Omental fat pad (tissue), 4 donors: ENCODE measurements at places on chromosomes 1 and 21.

GRCh38 chr1:41766041-41766440 lies 152.7 kb downstream of the HIVEP3 start:
- DNase-seq: no peak

DNA sequence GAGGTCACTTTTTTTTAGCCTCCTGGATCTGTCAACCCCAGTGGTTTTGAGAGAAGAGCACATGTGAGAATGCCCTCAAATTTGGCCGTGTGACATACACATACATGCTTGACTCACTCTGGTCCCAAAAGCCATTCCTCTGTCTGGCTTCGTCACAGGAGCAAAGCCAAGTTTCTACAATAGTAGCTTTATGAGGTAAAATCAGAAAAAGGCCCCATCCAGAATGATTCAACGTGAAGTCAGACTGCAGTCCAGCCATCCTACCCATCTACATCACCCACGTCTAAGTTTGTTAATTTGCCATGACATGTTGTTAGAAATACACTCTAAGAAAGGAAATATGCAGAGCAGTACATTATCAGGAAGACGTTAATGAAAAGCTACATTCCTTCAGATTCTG lies 245.2 kb downstream of the SDCCAG8 start:
- DNase-seq: no peak

GRCh38 chr1:8241417-8242014 lies 76.4 kb upstream of the SLC45A1 start:
- DNase-seq: no peak

DNA sequence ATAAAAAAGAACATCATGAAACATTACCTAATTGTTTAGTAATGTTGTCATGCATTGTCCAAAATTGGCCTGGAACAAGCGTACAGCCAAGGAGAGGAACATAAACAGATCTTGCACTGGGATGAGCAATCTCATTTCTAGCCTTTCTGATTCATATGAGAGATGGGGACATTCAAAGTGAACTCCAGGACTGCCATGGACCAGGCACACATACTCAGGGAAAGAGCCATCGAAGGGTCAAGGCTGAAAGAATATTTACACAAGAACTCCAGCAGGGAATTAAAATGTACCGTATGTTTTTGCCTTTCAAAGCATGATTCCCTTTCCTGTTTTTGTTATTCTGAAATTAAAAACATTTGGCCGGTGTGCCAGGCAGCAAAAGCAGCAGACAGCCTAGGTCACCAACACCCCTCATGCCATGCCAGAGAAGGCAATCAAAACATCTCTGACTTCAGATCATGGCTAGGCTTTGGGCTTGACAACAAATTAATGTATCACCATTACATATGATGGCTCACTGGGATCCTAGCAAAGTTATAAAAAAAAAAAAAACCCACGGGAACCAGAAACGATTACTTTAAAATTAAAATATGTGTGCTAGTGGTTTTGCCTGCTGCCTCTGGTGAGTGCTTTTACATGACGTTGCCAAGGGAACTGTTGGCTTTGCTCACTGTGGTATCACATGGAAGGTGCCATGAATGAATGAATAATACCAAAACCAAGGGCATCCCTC lies 159.8 kb downstream of the TGFBR3 start:
- no peak for DNase-seq

DNA sequence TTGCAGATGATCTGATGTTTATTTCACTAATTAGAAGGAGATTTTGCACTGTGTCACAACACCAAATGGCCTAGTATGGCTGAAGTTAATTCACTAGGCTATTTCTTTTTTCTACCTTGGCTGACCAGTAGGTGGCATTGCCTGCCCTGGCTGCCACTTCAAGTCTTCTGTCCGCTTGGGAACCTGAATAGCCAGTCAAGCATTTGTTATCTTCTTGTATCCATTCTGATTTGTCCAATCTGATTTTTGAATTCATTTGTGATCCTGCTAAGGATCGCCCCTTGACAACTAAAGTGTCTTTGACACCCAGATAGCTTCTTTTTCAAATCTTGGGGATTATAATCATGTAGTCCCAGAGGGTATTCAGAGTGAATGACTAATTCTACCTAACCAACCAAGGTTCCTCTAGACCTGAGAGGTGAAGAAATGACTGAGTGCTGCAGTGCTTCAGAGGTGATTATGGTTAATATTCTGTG lies 99.4 kb downstream of the GIPC2 start:
- no peak for DNase-seq

DNA sequence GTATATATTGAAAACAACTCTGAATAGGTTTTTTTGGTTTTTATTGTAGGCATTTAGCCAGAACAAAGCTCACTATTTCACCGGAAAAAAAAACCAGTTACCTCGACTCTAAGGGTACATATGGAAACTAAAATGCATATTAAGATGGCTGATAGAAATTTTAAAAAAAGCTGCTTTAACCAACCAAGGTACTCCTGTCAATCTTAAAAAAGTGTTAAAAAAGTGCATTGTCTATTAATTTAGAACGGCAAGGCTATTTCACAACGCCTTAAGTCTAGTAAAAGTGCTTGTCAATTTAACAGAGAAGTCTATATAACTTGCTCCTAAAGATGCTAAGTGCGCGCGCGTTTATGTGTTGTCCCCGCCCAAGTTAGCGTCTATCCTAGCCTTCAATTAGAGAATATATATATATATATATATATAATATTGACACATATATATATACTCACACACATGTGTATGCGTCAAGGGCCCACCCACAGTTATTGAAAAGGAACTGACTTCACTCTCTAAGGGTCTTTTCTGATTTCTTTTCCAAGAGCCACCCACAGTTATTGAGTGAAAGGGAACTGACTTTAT lies 934 bp downstream of the ASPM start:
- no peak for DNase-seq
